Natural killer cell (primary cell): ENCODE measurements at places on chromosomes 6 and 20. TPM values are rescaled to one million over a fixed set of nuclear protein-coding genes. Genes with fewer than 3 reads are reported as not detected.

GRCh38 chr20:57223648-57224489 is 42.6 kb downstream of the BMP7 start:
- DNase-seq: no peak
- H3K36me3 ChIP-seq: no peaks in the 10 kb centered on the region
- no peak overlapping the region for H3K27ac ChIP-seq

GRCh38 chr20:24762371-24762770 is 186.7 kb upstream of the CST7 start:
- H3K4me3 ChIP-seq: no peak overlapping the region
- H3K27me3 ChIP-seq: no peaks in the 10 kb centered on the region
- no peak overlapping the region for H3K27ac ChIP-seq
- no peaks in the 10 kb centered on the region for H3K36me3 ChIP-seq
- H3K4me1 ChIP-seq: peaks cover 6% of the 10 kb centered on the region

Gene SLC22A1
- 4.5 TPM for total RNA-seq

DNA sequence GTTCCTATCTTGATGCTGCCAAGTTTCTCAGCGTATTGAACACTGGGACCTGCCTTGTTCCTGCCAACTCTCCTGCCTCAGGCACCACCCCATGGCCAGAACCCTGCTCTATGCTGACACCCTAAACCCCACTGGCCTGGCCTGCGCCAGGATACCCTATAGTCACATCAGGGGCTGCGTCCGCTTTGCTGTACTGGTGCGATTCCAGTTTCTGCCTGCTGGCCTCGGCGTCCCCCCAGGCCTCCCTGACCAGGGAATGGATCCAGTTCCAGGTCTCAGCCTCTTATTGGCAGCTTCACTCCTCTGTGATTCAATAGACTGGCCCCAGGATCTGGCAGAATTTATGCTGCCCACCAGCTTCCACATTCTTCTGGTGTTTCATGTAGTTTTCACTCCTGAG is 55.0 kb downstream of the GPR6 start:
- H3K27ac ChIP-seq: no peak overlapping the region
- H3K36me3 ChIP-seq: no peaks in the 10 kb centered on the region
- no peaks in the 10 kb centered on the region for H3K27me3 ChIP-seq

- no peaks in the 10 kb centered on the region for H3K36me3 ChIP-seq
- H3K4me3 ChIP-seq: no peak overlapping the region
- H3K27ac ChIP-seq: no peak overlapping the region
- DNase-seq: no peak
- no peaks in the 10 kb centered on the region for H3K27me3 ChIP-seq
Observed at GRCh38 chr6:95805699-95806098, 210.1 kb upstream of the FUT9 start.

Gene LTA
- total RNA-seq: 8.7 TPM

Gene PBX2
- total RNA-seq: 116 TPM

GRCh38 chr6:42040856-42041480 is 9.4 kb upstream of the TAF8 start:
- H3K4me1 ChIP-seq: peaks cover 97% of the 10 kb centered on the region
- H3K27me3 ChIP-seq: no peaks in the 10 kb centered on the region

DNA sequence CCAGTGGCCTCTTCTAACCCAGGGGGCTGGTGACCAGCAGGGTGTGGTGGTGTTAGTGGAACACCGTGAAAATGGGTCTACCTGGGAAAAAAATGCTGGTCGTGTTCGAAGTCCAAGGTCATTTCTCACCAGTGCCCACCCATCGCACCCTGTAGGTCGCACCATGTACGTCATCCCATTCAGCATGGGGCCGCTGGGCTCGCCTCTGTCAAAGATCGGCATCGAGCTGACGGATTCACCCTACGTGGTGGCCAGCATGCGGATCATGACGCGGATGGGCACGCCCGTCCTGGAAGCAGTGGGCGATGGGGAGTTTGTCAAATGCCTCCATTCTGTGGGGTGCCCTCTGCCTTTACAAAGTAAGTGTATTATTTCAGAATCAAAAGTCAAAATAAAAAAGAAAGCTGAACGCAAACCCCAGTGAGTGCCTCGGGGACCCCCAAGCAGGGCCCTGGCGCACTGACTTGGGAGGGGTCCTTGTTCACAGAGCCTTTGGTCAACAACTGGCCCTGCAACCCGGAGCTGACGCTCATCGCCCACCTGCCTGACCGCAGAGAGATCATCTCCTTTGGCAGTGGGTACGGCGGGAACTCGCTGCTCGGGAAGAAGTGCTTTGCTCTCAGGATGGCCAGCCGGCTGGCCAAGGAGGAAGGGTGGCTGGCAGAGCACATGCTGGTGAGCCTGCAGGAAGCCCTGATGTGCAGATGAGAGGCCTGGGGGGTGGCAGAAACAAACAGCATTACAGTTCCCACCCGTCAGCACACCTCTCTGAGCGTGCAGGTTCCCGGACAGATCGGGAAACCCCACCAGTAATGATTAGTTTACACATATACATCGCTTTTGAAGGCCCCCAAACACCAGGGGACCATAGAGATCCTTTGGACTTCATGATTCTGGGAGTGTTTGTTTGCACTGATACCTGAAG is 1.9 kb downstream of the PCK1 start:
- no peak for DNase-seq
- no peak overlapping the region for H3K27ac ChIP-seq
- no peaks in the 10 kb centered on the region for H3K36me3 ChIP-seq
- no peaks in the 10 kb centered on the region for H3K4me1 ChIP-seq
- H3K4me3 ChIP-seq: no peak overlapping the region

GRCh38 chr6:27862396-27863066 is 49.7 kb downstream of the OR2B2 start:
- H3K4me3 ChIP-seq: no peak overlapping the region
- no peak for DNase-seq
- no peak overlapping the region for H3K27ac ChIP-seq
- H3K36me3 ChIP-seq: no peaks in the 10 kb centered on the region

DNA sequence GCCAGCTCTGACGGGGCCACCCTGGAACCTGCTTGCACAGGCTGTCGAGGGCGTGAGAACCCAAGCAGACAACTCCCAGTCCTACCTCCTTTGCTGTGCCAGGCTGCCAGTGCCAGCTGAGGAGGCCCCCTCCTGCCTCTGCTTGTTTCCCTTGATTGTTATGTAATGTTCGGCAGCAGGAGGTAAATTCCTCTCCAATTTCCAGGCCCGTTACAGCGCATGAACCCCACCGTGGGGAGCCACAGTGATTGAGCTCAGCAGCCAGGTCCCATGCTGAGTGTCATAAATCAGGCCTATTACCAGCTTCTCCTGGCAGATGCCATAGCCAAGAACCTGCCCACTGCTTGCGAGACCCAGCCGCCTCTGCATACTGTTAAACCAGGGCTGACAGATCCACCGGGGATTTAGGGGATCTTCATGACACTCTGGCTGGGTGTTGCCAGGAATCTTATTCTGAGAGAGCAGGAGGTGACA is 320.5 kb downstream of the DHX35 start:
- no peak overlapping the region for H3K4me3 ChIP-seq
- no peaks in the 10 kb centered on the region for H3K36me3 ChIP-seq
- H3K27ac ChIP-seq: no peak overlapping the region
- no peaks in the 10 kb centered on the region for H3K27me3 ChIP-seq
- no peaks in the 10 kb centered on the region for H3K4me1 ChIP-seq

Gene SNAP25
- not detected for total RNA-seq

Gene HECA
- 80.5 TPM for total RNA-seq

Gene PHACTR3
- not detected for total RNA-seq

Gene GDAP1L1
- not detected for total RNA-seq

Gene BEND6
- total RNA-seq: not detected
